ENCODE measurements at places on chromosomes 11 and 22.

GRCh38 chr11:45755281-45755859, 49.6 kb upstream of the SLC35C1 start:
- DNase-seq: no peak

GRCh38 chr22:32255726-32256125, 579 bp upstream of the SLC5A4 start:
- no peak for DNase-seq

- DNase-seq: no peak
These were observed 319.5 kb upstream of the FAT3 start for GRCh38 chr11:91904792-91905785.

- no peak for DNase-seq
These were observed 11.3 kb downstream of the TPCN2 start for GRCh38 chr11:69059985-69060384.

- no peak for DNase-seq
These were observed 9.9 kb downstream of the PCSK7 start for GRCh38 chr11:117221775-117222517.

GRCh38 chr11:10588904-10589303, 20.4 kb upstream of the LYVE1 start:
- no peak for DNase-seq
